ENCODE measurements at places on chromosomes 2 and 18.

- no peak for DNase-seq
Observed at GRCh38 chr2:6818012-6818411, 47.7 kb downstream of the CMPK2 start.

- DNase-seq, result no peak
Observed at GRCh38 chr2:66364495-66365333, 70.2 kb upstream of the MEIS1 start.

DNA sequence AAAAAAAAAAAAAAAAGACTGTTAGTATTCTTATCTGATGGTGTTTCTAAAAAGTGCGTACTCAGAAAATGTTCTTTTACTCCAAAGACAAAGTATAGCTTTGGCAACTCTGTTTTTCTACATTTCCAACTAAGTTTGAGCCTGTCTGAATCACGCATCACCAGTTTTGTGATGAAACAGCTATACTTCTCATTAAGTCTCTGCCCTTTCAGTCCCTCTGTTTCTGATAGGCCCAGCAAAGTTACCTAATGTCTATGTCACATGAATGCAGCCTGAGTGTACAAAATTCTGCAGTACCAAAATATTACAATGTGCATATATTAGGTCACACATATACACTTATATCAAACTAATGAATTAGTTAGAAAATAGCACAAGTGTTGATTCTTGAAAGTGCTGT lies 22.4 kb downstream of the TWSG1 start:
- DNase-seq, result no peak

- no peak for DNase-seq
Observed at GRCh38 chr2:215027779-215028178, 110.6 kb downstream of the ABCA12 start.

GRCh38 chr2:239093952-239094351 lies 246.1 kb downstream of the TWIST2 start:
- no peak for DNase-seq

DNA sequence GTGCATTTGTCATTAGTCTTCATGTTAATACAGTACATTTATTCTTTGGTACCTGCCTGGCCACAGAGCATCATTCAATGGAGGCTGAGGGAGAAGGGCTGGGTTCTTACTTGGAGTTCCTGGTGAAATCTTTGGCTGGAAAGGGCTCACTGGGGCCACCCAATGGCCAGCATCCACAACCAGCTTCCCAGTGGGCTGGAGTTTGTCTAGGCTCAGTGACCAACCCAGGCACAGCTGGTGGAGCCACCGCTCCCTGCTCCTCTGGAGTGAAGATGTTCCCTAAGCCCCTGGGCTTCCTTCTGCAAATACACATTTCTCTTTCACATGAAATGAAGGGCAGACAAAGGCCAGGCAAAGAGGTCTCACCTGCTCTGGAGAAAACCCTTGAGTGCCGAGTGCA lies 34.4 kb downstream of the EHD3 start:
- DNase-seq, result no peak

GRCh38 chr2:196104066-196104465 lies 35.4 kb upstream of the DNAH7 start:
- DNase-seq, result no peak

DNA sequence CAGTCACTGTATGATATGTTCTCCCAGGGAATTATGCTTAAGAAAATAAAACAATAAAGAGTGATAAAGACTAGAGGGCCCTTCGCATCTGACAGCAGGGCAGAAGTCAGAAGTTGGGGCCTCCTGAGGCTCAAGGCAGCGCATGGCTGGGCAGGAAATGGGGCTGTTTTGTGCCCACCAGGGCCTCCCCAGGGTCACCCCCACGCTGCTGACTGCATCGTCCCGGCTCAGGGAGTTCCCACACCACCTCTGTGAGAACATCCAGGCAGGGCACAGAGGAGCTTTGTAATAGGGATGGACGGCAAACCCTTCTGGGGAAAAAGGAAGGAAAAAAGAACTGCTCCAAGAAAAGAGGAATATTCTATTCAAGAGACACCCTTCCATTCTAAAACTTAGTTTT lies 41.2 kb downstream of the PAX3 start:
- no peak for DNase-seq

- no peak for DNase-seq
Observed at GRCh38 chr2:123578016-123578415, 447.1 kb upstream of the CNTNAP5 start.

- DNase-seq, result no peak
Observed at GRCh38 chr2:172105471-172106107, 2.9 kb upstream of the DLX2 start.

DNA sequence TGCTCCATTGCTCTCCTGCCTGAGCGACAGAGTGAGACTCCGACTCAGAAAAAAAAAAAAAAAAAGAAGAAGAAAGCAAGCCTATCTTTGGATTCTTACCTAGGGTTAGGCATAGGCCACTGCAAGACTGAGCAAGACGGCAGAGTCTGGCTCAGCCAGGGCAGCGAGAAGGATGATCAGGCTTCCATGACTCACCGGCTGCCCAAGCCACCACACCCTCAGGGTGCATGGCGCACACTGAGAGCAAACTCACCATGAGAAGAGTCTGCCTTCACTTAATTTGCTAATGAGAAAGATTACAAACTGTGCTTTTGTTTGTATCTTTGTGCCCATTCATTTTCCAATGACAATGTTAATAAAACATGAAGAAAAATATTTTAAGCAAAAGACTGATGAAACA lies 8.2 kb downstream of the FAM110C start:
- no peak for DNase-seq

DNA sequence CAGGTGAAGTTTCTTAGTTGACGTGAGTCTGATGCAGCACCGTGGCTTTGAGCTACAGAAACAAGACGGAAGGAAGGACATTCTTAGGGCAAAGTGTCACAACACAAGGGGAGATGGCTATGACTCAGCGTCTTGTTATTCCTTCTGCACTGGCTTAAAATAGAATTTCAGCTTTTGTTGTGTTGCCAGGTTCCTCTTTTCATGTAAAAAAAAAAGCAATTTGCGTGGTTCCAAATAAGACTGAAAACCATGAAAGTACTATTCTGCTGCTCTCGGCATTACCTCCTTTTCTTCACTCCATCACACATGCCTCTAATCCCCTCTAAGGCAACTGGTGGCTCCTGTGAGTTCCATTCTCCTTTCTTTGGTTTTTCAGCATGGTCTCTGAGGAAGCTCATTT lies 150.1 kb downstream of the ANTXR1 start:
- no peak for DNase-seq

GRCh38 chr2:239374896-239375277 lies 25.9 kb downstream of the HDAC4 start:
- DNase-seq, result no peak

DNA sequence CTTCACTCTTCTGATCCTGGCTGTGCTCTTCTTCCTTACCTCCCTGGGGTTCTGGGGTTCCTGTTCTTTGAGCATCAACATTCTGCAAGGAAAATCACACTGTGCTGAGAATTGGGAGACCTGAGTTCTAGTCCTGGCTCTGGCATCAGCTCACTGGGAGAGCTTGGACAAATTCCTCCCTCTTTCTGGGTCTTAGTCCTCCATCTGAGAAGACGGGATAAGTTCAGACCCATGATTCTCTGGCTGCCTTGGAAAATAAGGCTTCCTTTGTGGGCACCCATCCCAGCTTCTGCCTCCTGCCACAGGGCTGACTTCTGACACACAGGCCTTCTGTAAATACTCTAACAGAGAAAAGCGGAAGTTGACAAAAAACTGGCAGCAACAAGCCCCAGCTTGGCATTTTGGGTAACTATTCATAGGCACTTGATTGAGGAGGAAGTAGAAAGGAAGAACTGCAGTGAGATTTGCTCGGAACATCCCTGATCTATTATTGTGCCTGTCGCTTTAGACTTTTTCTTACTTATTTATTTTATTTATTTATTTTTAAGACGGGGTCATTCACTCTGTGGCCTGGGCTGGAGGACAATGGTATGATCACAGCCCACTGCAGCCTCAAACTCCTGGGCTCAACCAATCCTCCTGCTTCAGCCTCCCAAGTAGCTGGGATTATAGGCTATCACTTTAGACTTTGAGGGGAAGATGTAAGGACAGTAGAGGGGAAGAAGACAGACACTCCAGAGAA lies 7.9 kb downstream of the PCBP1 start:
- no peak for DNase-seq

GRCh38 chr2:85475799-85476490 lies 57.4 kb downstream of the SH2D6 start:
- no peak for DNase-seq

GRCh38 chr18:25223211-25223610 lies 128.8 kb downstream of the ZNF521 start:
- no peak for DNase-seq

GRCh38 chr18:58453913-58454317 lies 175.0 kb downstream of the ALPK2 start:
- no peak for DNase-seq

DNA sequence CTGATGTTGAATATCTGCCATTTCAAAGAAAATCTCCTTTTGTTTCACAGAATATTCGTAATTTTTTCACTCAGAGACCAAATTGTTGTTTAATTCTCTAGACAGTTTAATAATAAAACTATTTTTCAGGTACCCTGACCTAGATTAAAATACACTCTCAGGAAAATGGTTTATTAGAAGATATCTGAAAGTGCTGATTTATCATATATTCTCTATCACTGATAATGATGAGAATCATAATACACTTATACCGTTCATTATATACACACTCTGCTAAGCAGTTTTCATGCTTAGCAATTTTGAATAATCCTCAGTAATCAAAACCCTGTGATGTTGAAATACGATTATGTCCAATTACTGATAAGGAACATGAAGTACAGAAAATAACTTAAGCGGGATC lies 772.9 kb upstream of the CRIM1 start:
- no peak for DNase-seq

DNA sequence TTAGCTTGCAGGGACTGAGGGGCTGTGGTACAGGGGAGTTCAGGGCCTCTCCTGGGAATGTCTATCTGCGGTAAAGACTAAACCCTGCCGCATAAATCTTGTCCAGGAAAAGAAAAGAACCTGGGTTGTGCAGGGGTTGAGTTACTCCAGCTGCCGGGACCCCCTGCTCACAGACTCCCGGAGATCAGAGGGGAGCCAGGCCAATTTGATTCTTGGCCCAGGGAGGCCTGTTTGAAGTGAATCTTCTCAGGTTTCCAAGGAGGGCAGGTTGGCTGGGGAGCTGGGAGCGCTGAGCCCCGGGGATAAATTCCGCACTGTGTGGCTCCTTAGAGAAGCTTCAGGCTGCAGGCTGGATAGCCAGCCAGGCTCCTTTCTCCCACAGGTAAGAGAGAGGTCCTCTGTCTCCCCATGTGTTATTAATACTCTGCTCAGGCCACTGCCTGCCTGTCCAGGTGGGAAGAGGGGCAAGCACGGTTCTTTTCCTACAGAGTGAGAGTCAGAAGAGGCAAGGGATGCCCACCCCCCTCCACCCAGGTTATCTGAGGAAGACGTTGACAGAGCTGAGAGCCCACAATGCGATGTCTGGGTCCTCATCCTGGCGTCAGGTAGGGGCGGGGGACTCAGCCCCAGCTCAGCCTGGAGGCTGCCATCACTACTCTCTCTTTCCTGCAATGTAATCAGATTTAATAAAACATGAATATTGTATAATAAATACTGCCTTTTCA lies 82.7 kb downstream of the LONRF2 start:
- no peak for DNase-seq

DNA sequence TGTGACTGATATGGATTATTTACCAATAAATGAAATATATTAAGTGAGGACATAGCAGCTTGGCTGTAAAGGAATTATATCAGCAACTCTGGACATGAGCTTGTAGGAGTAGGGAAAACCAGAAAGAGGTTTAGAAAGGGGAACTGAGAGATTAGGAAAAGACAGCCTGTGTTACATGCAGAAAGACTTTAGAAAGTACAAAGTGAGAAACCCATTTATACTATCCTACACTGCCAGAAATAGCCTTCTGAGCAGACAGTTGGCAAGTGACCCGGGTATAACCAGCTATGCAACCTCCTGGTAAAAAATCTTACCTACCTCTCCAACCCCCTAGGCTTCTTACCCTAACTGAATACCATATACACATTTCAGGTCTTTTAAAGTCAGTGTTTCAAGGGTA lies 134.1 kb downstream of the ANKRD44 start:
- DNase-seq, result no peak

DNA sequence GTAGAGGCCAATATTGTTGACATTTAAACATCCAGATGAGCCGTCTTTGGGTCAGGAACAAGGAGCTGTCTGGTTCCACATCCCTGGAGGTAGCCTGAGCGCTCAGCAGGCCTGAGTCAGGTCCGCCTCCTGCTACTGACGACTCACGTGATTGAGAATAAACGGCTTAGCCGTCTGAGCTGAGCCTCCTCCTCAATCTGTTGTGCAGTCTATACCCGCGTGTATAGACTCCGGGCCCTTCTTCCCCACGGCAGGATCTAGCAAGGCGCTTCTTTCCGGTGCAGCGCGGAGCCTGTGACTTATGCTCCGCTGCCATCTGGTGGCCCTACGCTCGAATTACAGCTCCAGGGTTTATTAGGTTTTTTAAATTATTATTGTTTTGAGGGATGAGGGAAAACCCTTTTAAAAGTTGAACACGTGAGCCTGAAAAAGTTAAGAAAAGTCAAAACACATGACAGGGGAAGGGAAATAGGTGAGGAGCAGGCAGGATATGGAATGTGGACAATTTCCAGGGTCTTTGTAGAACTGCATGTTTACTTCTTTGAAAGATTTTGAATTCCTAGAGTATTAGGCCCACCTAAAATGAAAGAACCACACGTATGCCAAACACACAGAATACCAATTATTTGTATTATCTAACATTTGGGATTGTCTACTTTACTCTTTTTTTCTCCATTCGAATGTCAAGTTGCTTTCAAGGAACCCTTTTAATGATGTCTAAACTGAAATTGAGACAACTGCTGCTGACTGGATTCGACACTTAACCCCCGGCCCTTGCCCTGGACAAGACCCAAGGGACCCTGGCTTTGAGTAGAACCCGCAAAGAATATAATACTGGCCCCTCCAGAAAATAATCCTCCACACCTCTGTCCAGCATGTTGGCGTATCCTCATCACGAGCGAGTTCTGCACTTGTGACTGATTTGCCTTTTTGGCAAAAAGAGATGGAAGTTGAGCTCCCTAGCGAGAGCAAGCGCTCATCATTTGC lies 112.4 kb upstream of the ZNF236 start:
- DNase-seq, result peak; percentile 56

DNA sequence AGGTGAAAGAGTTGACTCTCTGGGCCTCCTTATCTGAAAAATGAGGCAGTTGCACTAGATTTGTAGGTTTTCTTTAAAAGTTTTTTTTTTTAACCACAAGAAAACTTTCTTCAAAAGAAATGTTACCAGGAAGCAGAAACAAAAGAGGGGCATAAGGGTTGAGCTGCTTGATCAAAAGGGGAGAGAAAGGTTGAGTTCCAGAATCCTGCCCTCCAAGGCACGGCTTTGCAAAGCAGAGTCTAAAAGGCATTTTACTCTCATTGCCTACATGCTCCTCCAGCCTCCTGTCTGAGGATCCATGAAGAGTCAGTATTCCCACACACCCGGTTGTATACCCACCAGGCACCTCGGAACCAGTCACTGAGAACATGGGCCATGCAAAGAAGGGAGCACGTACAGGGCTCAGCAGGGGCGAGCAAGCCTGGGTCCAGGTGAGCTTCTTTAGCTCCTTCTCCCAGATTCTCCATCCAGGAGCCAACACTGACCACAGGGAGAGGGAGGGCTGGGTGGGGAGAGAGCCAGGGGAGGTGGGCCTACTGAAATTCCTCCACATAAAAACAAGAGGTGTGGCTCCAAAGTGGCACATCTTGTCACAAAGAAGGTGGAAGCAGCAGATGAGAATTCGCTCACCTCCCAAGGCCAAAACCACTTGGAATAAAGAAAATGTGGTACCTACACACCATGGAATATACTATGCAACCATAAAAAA lies 116.0 kb upstream of the EPC2 start:
- no peak for DNase-seq

GRCh38 chr2:175688243-175688642 lies 313.8 kb downstream of the LNPK start:
- DNase-seq, result no peak

GRCh38 chr2:108270346-108270745 lies 18.3 kb upstream of the SULT1C2 start:
- no peak for DNase-seq
